ENCODE measurements at places on chromosomes 16 and 17.

DNA sequence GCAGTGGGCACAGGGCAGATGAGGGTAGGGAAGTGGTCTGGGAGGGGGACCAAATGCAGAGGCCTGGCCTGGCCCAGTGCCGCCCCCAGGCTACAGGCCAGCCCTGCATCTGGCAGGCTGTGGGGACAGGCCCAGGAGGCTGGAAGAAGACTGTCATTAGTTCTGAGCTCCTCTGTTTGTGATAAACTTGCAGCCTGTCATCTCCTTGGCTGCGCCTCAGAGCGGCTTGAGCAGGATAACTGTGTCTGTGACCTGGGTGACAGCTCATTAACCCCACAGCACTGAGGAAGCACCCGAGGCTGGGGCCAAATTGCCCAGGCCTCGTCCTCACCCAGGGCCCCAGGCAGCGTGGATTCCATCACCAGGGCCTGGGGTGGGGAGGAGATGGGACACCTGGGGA is 23.9 kb downstream of the ABCC3 start:
- no peak for DNase-seq

DNA sequence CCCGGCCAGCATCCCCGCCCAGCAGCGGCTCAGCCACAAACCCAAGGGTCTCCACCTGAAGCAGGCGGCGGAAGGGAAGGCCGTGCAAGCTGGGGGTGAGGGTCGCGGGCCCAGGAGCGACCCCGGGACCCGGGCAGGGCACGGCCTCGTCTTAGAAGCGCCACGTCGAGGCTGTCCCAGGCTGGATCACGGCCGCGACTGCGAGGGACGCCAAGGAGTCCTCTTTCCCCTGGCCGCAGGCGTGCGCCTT is 538 bp upstream of the CCNF start:
- DNase-seq: no peak

DNA sequence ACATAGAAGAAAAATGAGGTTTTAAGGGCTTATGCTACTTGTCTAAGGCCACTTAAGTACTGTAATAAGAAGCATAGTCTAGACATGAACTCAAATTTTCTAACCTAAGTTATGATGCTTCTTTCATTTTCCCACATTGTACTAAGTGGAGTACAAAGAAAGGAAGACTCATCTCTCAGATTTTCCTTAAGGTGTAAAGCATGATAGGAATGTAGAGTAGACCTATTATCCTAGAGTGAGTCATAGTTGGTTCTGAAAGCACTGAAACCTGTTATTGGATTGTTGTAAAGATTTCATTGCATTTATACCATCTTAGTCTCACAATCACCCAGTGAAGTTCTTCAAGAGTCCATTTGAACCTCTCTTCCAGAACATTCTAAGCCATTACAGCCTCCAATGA is 343.8 kb downstream of the TOX3 start:
- no peak for DNase-seq

- no peak for DNase-seq
Observed at GRCh38 chr16:88541831-88542616, 28.2 kb upstream of the ZC3H18 start.

DNA sequence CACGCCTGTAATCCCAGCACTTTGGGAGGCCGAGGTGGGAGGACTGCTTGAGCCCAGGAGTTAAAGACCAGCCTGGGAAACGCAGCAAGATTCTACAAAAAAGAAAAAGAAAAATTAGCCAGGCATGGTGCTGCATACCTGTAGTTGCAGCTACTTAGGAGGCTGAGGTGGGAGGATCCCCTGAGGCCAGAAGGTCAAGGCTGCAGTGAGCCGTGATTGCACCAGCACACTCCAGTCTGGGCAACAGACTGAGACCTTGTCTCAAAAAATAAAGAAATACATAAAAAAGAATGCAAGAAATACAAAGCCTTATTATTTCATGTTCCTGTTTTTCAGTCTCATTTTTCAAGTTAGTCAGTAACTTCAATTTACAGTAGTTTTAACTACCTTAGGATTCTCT is 5.9 kb upstream of the CNOT1 start:
- no peak for DNase-seq

DNA sequence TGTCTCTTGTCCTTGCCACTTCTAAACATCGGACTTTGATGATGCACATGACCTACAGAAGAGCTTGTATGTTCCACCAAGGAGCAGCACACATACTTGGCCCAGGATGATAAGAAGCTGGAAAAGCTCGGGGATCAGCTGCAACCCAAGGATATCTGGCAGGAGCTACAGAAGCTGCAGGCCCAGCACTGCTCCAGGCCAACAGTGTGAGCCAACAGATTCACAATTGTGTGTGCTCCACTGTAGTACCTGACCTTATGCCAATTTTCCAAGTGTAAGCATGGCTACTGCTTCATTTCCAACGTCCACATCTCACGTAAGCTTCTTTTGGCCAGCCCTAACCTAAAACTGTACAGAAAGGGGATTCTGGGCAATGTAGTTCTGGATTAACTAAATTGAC is 83.4 kb downstream of the COX10 start:
- no peak for DNase-seq

- DNase-seq: no peak
Observed at GRCh38 chr17:44311562-44312181, 3.3 kb downstream of the RUNDC3A start.

DNA sequence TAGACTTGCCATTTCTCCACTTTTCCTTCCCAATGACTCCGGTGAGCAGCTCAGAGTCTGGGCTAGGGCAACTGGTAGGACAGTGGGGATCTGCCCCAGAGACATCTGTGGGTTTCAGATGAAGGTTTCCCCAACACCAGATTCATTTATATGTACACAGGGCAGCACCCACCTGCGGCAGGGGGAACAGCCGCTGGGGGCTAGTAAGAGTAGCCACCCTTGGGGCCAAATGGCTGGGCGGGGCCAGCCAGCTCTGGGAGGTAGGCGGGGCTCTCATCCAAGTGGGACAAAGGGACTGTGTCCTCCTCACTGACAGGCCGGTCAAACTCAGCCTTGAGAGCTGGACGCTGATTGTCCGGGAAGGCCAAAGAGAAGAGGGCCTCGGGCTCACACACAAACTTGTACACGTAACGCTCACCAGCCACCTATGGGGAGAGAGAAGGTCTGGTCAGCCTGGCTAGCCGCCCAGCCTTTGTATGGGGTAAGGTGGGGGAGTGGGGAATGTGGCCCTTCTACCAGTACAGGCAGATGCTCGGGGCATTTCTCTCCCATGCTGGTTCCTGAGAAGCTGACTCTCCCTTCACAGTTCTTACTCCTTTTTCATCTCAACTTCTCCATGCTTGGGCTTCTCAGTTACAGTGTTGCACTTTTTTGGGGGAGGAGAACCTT is 17.7 kb downstream of the ETV4 start:
- no peak for DNase-seq

DNA sequence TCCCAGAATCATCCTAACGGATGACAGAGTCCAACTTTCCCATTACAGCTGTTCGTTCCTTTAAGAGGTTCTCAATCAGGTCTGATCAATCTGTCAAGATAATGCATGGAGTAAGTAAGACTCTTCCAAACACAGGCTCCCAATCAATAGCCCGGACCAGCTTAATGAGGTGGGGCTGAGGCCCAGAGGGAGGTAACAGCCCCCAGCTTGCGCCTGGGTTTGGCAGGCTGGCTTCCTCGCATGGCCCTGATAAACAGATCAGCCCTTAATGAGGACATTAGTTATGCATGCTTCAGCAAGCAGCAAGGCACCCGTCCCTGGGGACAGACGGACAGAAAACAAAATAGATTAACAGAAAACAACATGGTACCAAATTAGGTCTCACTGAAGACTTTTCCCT is 145.7 kb downstream of the ZFHX3 start:
- DNase-seq: no peak

- DNase-seq: no peak
Observed at GRCh38 chr16:10619271-10619849, 39.0 kb upstream of the EMP2 start.

DNA sequence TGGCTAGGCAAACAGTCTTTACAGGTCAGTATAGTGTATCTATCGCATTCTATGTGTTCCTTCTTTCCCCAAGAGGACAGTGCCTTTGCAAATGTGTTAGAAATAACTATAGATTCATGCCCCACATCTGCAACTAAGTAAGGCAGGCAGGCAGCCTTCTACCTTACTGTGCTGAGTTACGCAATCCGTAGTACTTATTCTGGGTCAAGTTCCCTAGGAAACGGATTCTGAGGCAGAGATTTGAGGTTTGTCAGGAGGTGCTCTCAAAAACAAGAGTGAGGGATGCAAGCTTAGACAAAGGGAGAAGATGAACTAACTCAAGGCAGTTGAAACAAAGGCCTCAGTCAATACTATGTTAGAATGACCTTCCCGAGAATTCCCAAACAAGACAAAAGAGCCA is 12.7 kb upstream of the ANKFY1 start:
- DNase-seq: no peak

DNA sequence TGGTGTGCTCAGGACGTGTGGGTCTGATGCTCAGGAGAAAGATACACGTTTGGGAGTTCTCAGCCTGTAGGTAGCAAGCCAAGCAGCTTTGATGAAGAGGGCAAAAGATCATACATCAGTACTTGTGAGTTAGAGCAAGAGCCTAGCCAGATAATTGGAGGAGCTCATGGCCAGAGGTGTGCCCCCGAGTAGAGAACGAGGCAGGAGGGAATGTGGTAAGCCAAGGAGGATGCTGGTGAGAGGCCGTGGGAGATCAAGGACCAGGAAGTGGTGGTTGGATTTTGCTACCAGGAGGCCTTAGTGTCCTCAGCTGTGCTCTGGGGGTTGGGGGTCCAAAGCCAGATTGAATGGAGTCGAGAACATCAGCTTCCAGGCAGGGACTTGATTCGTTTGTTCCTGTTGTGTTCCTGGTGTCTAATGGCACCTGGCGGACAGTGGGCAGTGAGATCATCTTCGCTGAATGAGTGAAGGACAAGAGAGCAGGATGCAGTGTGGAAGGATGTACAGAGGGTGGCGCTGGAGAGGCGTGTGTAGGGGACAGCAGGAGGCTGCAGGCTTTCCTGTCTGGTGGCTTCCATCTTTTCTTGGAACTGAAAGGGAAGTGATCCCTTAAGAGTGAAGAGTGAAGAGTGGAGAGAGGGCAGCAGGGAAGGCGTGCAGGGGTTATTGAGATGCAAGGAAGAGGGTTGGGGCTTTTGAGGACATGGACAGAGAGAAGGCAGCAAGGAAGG is 11.6 kb downstream of the FBXL19 start:
- DNase-seq: no peak

GRCh38 chr17:3593384-3593783 is 15.8 kb downstream of the TRPV1 start:
- DNase-seq: no peak

- no peak for DNase-seq
Observed at GRCh38 chr16:4976611-4977145, 18.5 kb downstream of the SEC14L5 start.

GRCh38 chr17:37725601-37726146 is 19.2 kb downstream of the HNF1B start:
- no peak for DNase-seq

GRCh38 chr16:64950262-64950661 is 171.6 kb downstream of the CDH11 start:
- DNase-seq: no peak

DNA sequence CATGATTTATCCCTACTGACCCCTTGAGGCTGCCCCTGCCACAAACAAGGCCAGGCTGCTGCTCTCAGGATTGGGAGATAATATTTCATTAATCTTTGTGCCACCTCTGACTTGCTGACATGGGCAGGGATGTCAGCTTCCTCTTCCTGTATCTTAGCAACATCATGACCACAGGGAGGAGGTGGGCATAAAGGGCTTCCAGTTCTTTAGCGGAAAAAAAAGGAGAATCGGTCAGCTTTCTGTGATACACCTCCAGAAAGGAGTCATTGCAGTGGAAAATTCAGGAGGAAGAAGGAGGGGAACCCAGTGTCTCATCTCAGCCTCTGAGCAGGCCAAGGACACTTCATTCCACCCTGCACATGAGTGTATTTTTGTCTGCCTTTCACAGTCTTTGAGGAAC is 206.8 kb upstream of the SDK2 start:
- DNase-seq: no peak

GRCh38 chr16:1510941-1511351 is 17.8 kb downstream of the TELO2 start:
- no peak for DNase-seq

DNA sequence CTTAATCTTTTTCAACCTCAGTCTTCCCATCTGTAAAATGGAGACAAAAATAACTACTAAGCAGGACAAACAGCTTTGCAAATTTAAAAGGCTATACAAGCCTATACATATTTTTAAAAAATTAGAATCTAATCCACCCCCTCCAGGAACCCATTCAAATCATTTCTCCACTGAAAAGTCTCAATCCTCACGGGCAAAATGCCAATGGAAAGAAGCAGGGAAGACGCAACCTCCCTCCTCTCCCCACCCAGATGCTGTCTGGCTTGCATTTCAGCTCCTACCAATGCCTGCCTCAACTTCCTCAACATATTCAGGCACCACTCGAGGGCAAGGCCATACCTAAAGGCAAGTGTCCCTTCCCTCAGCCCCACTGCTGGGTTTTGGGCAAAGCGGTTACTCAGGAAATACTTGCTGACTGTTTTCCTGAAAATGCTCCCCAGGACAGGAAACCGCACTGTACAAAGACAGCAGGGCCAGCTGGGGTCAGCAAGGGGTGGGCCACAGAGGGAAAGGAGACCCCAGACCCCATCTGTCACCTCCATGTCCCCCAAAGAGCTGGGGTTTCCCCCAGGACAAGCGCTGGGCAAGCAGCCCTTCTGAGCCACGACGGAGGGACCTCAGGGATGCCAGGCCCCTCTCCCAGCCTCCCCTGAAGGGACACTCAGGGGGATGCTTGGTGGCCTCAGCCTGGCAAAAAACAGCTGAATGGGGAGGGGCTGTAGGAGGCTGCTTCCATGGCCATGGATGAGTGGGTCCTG is 47.7 kb upstream of the DOC2B start:
- no peak for DNase-seq

Measured in NCI-H1417 treated with DMSO at 0.1 percent for 48 hours (cell line).